ENCODE measurements at places on chromosomes 2 and 18.
A peak's percentile ranks its signal among the peaks of the same experiment; 100 is the strongest.

- no peak for DNase-seq
These were observed 427.3 kb downstream of the LRP1B start for GRCh38 chr2:141703501-141703900.

DNA sequence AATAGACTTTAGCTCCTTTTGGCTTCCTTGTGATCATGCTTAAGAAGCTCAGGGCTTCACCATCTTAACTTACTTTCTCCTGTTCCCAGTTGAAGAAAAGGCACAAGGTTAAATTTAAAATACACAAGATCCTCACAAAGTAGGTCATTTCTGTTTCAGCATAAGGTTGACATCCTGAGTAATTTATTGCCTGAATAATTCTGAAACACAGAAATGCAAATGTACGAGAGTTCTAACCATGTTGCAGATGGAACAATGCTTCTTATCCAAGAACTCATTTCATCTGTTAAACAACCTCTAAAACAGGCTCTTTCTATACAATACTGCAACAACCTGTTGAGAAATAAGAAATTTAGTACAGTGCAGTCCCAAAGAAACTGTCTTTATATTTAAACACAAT is 395.2 kb downstream of the BCL11A start:
- DNase-seq, result no peak

GRCh38 chr2:32930436-32930835 is 16.3 kb upstream of the LTBP1 start:
- no peak for DNase-seq

DNA sequence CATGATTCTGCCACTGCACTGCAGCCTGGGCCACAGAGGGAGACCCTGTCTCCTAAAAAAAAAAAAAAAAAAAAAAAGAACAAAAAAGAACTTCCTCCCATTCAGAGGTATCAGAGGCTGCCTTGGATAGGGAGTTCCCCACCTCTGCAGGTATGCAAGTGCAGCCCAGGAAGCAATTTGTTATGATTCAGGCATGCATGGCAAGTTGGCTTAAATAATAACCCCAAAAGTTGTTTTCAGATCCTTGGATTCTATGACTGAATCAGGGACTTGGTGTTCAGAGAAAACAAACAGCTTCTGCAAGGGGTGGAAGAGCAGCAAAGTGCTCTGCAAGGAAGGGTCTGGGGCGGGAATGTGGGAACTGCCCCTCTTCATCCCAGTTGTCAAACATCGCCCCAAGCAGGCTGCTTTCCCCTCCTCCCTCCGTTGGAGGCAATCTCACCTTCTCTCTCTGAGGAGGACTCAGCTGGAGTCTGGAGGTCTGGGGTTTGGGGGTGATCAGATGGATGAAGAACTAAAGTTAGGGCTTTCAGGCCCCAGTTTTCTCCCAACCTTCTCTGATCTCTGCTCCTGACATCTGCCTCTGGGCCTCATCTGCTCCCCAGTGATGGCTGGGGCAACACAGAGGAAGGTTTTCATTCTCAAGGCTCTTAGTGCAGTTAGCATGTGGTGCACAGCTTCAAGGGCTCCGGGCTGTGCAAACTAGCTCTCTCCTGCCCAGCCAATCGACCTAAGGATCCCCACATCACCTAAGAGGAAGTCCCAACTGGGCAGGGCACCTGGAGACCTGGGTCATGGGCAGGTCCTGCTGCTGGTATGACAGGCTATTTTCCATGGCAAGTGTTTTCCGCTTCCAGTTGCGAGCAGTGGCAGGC is 3.5 kb upstream of the GDF7 start:
- no peak for DNase-seq

- DNase-seq, result no peak
These were observed 175.9 kb upstream of the NXPH2 start for GRCh38 chr2:138956116-138956515.

DNA sequence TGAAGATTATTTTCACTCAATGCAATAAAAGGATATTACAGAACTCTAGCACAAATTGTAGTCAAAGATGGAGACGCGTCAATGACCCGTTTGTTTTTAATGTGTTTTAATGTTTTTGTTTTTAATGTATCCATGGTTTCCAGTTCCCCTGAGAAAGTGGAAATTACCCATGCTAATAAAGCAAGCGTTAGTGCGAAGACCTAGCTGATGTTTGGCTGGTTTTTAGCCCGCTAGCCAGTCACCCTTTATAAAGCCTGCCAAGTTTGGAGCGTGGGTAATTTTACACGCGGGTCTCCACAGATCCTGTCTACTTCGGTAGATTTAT is 430 bp upstream of the CHMP1B start:
- DNase-seq, result peak; percentile 37

- DNase-seq, result no peak
These were observed 68.8 kb downstream of the TMEM131 start for GRCh38 chr2:97926946-97927345.

GRCh38 chr2:219719521-219719920 is 92.1 kb downstream of the SLC4A3 start:
- DNase-seq, result no peak

- no peak for DNase-seq
These were observed 793.9 kb downstream of the SUCLG1 start for GRCh38 chr2:83665154-83665553.

DNA sequence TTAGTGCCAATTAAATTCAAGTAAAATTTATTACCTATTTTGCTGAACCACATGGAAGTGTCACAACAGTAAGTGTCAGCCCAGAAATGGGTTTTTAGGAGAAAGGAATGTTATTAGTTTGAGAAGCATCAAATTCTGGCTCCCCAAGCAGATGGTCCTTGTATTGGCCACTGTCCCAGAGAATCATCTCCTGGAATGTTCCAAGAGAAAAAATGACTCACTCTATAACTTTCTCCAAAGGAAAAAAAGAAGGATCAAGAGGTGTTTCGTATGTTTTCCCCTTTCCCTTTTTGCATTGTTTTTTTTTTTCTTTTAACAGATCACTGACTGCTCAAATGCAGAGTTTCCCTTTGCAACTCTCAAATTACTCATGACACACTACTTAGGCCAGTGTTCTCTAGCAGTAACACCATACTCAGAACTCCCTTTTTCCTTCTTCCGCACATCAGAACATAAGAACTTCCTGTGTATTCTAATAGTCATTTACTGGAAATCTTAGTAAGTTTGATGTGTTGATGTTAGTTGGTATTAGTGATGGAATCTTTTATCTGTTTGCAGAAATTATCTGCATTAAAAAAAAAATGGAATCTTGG is 390.3 kb downstream of the GPD2 start:
- DNase-seq, result peak; percentile 48

DNA sequence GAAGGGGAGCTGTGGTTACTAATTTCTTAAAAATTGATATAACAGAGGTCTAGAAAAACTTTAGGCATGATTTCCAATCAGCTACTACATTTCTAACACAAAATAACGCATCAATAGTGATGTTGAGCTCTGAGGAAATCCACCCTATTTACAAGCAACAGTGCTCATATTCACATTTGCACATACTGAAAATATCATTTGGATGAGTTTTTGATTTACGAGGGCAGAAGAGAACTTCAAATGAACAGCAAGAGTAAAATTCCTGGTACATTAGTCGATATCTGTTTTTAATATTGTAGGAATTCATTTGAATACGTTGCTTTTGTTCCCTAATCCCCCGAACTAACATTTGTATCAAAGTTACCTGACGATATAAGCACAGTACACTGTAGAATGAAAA is 761.0 kb upstream of the POU3F3 start:
- DNase-seq, result no peak

DNA sequence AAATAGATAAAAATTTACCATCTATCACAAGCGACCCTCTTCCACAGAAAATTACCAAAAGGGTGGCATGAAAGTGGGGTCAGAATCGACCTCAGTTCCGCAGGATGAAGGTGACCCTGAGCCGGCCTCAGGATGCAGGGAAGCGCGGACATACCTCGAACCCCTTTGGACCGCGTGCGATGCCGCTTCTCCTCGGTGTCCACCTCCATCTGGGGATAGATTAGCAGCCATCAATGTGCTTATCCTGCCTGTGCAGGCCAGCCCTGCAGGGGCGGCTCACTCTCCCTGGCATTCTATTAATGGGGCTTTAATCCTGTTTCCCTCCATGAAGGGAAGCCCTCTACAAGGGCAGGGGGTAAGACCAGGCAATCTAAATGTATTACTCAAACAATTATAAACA is 235.3 kb upstream of the PXDN start:
- no peak for DNase-seq

DNA sequence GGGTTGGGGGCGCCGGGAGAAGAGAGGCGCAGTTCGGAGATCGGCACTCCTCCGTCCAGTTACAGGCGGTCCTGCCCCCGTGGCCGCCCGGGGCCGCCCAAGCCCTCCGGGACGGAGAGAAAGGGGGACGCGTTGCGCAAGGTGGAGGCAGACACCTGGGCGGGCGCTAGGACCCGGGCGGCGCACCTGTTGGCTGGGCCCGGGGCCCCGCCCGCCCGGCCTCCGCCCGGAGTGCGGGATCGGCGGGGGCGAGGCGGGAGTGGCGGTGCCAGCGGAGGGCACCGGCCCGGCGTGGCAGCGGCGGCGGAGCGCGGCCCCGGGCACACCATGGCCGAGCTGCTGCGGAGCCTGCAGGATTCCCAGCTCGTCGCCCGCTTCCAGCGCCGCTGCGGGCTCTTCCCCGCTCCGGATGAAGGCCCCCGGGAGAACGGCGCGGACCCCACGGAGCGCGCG is at the start of gene SGPP2:
Gene SGPP2, plus strand, starts transcription at position 268 of the 453 bp plus-strand sequence. Its CDS starts 60 bp downstream, at position 328.
- DNase-seq, result no peak

- no peak for DNase-seq
These were observed 41.5 kb downstream of the SRSF7 start for GRCh38 chr2:38709567-38710194.

DNA sequence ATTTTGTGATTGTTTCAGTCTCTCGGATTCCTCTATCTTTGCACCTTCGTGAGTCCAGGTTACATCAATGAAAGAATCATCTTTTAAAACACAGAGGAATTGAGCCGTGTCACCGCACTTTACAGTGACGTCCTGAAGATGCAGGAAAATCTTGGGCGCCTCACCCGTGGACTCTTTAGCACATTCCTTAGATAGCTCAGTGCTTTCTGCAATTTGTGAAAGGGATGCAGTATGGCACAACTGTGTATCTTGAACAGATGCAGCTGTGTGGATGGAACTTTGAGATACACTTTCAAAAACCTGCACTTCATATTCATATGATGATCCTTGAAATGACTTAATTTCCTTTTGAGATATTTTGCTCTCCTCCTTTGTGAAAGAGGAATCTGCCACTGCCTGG is 50.9 kb downstream of the TTN start:
- DNase-seq, result no peak

GRCh38 chr2:70303186-70303585 is 1.3 kb upstream of the FAM136A start:
- DNase-seq, result no peak

- DNase-seq, result no peak
These were observed 103.0 kb upstream of the LGALSL start for GRCh38 chr2:64350996-64351395.

DNA sequence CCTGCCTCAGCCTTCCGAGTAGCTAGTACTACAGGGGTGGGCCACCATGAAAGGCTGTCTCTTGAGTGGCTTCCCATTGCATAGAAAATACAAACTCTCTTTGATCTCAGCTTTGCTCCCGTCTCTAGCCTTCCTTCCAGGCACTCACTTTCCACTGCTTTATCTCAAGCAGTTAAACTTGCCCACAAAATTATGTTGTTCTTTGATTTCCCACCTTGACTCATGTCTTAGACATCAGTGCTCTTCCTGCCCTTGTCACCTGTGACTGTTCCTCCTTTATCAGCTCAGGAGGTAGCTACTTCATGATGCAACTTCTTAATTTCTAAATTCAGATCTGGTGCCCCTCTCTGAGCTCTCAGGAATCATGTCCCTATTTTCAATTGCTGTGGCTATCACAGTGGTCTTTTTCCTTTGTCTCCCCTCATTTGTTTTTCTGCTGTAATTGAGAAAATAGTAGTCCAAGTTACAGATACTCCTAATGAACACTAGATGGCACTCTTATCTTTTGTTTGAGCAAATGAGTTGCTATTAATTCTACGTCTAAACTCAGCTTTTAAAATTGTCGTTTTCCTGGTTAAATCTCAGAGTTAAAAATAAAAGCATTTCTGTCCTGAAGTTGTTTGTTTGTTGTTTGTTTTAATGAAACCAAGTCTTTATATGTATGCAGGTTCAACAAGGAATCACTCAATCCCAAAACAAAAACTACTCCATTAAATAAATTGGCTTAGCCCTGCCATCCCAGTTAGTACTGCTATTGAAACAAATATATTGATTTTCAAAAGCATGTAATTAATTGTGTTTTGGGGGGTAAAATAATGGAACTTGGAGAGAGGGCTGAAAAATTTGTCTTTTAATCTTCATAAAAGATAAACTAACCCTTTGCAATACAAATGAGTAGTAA is 46.9 kb upstream of the GREB1L start:
- peak; percentile 24 for DNase-seq

GRCh38 chr18:80229363-80229762 is 18.0 kb downstream of the PARD6G start:
- DNase-seq, result no peak

DNA sequence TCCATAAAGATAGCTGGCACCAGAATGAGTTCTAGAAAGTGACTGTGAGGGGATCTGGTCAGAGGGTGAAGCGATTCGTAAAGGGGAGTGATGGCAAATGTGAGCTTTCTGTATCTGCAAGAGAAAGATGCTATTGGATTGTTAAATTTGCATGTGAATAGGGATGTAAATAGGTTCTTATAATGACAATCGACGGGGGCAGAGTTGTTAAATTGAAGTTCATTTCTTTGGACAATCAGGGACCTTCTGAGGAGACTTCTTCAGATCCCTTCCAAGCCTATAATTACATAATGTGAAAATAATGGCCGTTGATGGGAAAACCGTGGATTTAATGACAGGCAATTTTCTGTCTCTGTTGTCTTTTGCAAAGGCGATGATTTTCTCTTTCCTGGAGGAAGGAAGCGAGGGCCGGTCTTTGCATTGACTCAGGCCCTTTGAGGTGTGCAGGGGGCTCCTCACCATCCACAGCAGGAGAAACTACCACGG is 52.2 kb upstream of the TMEM18 start:
- DNase-seq, result no peak

DNA sequence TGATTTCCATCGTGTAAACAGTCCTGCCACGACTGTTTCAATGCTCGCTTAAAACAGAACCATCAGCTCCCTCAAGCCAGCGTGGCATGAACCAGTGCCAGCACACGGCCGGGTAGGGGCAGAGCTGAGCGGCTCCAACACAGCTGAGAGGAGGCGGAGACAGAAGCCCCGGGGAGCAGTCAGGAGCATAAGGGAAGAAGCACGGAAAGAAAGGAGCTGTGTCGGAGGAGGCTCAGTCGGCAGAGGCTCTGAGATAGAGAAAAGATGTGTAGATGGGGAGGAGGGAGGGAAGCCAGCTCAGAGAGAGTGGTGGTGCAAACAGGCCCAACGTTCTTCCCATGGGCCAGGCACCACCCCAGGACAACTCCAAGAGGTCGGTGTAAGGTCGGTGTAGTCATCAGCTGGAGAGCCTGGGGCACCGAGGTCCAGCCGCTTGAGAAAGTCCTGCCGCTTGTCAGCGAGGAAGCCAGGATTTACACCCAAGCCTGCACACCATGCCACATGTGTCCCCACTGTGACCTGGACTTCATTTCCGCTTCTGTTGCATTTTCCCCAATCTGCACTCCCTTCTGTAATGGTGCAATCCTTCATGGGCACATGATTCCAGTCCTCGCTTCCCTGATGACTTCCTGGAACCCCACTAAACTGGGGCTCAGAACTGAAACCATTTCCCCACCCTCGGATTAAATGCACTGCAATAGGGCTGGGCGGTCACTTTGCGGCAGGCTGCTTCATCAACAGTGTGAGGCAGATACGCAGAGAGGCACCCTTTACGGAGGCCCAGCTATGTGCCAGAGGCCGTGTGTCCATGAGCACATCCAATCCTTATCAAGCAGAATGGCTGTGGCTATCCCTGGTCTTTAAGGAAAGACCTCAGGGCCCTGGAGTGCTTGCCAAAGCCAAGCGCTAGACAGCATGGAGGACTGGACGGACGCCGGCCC is 43.5 kb downstream of the CYP27C1 start:
- DNase-seq, result no peak
